SK-MEL-5 (cell line): ENCODE measurements at places on chromosomes 6 and 20.

GRCh38 chr20:18188434-18188833 lies 50.8 kb downstream of the KAT14 start:
- no peak for DNase-seq

GRCh38 chr6:33156561-33156960 lies 35.7 kb downstream of the COL11A2 start:
- DNase-seq = no peak

DNA sequence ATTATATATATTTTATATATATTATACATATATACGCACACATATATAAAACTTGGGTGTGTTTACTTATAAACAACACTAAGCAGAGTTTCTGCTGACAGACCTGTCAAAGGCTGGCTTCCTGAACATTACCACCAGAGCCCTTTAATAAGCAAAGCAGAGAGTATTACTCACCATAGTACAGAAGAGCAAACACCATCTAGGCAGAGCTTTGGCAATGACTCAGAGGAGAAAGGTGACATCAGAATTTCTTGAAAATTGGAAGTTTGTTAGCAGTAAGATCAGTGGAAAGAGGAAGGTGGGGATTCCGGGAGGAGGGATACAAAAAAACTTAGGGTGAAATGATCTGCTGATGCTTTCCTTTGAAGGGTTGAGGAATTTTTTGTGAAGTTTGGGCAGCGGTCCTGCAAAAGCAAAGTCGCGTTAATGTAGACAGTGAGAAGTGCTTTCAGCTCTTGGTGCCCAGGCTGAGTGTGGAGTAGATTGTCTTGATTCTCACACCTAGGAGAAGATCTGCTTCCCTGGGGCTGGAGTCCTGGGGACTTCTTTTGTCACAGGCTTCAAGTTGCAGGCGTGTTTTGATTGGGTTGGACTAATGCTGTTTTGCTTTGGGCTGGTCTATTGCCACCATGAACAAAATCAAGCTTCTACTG lies 109.6 kb upstream of the BACH2 start:
- DNase-seq = no peak

GRCh38 chr6:159436581-159436980 lies 256.5 kb downstream of the SOD2 start:
- DNase-seq = no peak

- DNase-seq = peak; percentile 98
Observed at GRCh38 chr6:10316373-10316721, 98.5 kb downstream of the TFAP2A start.

GRCh38 chr20:25570148-25570530 lies 15.2 kb downstream of the NINL start:
- no peak for DNase-seq

DNA sequence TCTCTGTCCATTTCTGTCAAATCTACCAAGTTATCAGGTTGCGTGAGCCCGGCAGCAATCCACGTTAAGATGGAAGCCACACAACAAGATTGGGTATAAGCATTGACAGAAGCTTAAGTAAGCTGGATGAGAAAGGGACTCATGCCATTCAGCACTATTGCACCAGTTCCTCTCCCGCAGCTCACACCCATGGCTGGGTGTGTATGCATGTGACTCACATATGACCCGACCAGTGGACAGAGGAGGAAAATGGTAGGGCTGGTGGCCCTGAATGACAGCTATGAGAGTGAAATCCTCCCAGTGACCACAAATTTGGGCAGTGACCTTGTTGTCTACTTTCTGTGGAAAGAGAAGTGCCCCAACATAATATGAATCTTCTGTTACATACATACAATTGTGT lies 113.5 kb downstream of the OTOR start:
- DNase-seq = no peak

GRCh38 chr20:47696856-47697255 lies 88.4 kb downstream of the SULF2 start:
- DNase-seq = no peak
